ENCODE measurements at places on chromosomes 3 and 15.

- peak; percentile 29 for DNase-seq
These were observed 30.5 kb downstream of the ATP2B2 start for GRCh38 chr3:10474847-10475246.

DNA sequence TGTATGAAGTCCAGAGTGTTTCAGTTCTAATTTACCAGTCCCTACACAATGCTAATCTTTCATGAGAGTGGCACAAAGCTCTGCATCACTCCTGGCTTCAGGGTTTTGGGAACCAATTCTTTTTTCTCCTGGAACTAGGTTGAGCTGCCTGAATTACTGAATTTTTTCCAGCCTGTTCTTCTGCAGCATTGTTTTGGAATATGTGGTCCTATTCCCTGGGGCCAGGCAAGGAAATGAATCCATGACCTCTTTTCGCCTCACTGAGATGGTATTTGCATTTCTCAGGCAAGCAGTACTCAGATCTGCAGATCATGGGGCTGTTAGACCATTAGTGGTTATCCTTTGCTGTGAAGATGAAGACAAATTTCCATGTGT is 25.6 kb upstream of the GPR171 start:
- no peak for DNase-seq

- no peak for DNase-seq
These were observed 13.7 kb upstream of the SERPINI2 start for GRCh38 chr3:167487556-167487955.

GRCh38 chr3:46737329-46737731 is 19.7 kb upstream of the PRSS50 start:
- DNase-seq = peak; percentile 61

GRCh38 chr15:78662028-78662427 is 21.0 kb upstream of the CHRNB4 start:
- DNase-seq = no peak

- no peak for DNase-seq
These were observed 30.0 kb downstream of the SLC6A11 start for GRCh38 chr3:10845839-10846656.

DNA sequence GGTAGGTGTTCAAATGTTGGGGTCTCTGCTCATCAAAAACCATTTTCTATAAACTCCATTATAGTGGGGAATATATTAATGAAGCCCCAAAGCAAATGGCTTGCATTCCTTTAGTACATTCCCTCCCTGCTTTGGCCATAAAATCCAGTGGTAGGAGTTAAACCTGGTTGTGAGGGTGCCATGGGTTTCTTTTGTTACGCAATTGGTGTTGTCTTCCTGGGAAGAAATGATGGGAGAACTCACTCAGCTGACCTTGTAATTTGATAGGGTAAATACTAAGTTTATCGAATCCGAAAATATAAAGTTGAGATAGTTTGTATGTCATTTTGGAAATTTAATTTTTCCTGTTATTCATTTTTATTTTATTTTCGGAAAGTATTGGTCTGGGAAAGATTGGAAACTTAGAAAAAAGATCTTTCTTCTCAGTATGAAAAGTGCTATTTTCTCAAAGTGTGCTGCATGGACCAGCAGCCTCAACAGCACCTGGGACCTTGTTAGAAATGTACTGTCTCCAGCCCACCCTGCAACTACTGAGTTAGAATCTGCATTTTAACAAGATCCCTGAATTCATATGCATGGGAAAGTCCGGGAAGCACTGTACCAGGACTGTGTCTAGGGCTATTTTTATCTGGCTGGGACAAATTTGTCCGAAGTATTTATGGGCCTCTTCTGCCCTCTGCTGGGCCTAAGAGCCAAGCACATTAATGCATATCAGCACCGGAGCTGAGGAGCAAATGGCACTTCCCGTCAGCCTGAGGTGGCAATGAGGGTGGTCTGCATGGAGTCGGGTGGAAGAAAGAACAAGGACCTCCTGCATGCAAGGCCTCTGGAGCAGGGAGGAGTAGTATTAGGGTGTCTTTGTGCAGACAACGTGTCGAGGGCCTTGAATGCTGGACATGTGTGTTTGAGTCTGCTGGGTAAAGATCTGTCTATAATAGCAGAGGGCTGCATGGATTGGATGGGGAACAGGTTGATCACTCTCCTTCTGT is 54.7 kb downstream of the FAM81A start:
- peak; percentile 61 for DNase-seq

Data from RPMI8226 (cell line).